Bone marrow (tissue), 2 donors: ENCODE measurements at places on chromosomes 3 and 15.

DNA sequence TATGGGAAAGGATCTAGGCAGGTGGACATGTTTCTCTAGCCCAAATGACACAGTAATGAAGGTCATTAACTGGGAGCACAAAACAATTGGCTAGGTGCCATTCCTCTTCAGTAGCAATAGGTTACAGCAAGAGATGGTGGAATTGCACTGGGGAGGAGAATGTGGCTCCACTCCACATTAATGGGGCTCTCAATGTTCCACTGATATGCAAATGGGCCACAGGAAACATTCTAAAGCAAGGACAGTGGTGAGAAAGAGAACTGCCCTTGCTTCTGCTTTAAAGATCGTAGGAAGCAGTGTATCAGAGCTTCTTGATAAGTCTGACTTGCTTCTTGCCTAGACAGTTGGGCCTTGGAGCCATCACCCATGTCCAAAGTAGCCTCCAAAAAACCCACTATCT, 271.4 kb upstream of the PPP2R3A start:
- no peak for DNase-seq

DNA sequence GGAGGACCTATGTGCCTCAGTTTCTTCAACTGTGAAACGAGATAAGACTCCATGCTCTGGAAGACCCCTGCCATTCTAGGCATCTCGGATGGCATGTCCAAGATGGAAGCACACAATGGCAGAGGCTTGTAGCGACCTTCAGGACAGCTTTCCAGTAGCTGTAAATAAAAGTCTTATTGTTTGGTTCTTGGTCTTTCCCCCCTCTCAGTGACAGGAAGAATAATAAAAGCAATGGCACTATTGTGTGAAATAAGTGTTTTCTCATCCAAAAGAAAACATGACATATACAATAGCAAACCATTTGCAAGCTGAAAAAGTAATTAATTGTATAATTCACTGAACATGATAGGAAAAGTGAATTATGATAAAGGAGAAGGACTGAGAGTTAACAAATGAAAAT, 32.5 kb upstream of the CD47 start:
- no peak for DNase-seq

- DNase-seq: no peak
These were observed 119.6 kb upstream of the C15orf61 start for GRCh38 chr15:67401336-67401735.

- no peak for DNase-seq
These were observed 31.4 kb downstream of the CTDSPL start for GRCh38 chr3:37892927-37893600.

GRCh38 chr15:69725275-69725674, 272.7 kb downstream of the RPLP1 start:
- no peak for DNase-seq

GRCh38 chr15:62380011-62380410, 214.9 kb upstream of the C2CD4B start:
- DNase-seq: no peak

DNA sequence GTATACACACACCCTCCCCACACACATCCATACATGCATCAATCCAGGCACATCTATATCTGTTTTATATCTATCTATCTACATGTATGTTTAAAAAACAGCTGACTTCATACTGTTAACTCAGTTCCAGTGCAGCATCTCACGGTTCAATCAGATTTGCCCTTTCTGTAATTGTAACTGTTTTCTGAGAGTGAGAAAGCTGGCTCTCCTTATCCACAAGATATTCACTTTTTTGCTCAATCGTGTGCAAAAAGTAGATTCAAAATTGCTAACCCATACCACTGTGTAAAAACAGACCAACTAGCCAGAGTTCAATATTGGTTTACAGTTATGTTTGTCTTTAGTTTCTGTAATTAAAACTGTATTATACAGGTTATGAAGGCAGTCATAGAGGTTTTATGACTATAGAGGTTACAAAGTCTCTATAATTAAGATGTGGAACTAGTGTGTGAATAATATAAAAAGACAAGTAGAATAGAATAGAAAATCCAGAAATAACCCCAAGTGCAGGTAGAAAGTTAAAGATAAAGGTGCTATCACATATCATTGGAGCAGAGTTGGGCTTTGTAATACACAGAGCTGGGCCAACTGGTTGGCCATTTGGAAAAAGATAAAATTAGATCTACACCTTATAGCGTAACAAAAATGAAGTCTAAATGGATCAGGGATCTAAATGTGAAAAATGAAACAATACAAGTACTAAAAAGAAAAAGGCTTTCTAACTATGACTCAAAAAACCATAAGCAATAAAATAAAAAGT, 20.1 kb upstream of the MCF2L2 start:
- no peak for DNase-seq

DNA sequence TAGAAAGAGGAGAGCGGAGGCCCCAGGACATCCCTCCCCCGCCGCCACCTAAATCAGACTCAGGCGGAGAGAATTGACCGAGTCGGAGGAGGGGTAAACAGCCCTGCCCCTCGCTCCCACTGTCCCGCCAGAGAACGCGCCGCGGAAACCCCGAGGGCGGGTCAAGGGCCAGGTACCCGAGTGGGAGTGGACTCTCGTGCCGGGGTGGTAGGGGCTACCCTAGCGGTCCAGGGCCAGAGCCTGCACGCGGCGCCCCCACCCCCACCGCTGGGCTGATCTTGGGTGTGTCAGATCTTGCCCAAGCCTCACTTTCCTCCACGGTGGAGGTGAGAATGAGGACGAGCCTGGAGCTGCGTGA, 19.0 kb downstream of the SPATA12 start:
- DNase-seq: no peak

DNA sequence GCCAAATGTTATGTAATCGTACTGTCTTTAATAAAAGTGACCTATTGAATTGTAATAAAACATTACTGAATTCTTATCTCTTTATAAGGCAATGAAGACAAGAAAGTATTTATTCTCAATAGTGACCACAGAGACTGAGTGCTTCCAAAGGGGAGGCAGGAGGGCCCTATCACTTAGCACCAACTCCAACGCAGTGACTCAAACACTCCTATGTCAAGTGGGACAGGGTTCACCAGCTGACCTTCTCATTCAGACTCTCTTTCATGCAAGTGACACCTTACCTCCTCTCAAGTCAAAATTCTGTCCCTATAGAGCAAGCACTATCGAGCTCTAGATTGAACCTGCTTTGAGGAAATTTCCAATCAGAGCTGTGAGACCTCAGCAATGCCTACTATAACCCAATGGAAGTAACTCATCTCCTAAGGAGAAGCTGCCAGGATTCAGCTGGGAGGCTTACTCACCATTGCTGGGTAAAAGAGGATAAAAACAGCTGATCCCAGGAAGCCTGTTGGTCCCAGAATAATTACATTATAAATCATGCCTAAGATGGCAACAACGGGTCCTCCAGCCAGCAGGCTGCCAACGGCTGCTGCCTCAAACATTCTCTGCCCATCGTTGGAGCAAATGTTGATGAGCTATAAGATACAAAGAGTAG, 35.6 kb downstream of the ABCC5 start:
- no peak for DNase-seq

DNA sequence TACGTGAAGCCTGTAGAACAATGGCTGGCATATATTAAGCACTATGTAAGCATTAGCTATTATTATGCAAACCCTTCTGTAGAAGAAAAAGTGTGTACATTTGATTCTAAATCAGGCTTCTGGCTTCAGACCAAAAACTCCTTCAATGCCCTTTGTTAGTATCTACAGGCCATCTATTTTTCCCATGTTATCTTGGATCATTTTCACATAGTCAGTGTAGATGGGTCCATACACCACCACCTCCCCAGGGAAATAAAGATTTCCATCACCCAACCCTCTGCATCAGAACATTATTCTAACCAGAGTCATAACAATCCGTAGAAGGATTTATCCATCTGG, 8.0 kb upstream of the KLHL6 start:
- DNase-seq: no peak

- DNase-seq: no peak
These were observed 34.8 kb downstream of the ATG7 start for GRCh38 chr3:11306817-11307589.
